Right ventricle myocardium inferior (tissue), 1 donor: ENCODE measurements at places on chromosomes 4 and X. TPM values are rescaled to one million over a fixed set of nuclear protein-coding genes. Genes with fewer than 3 reads are reported as not detected.

DNA sequence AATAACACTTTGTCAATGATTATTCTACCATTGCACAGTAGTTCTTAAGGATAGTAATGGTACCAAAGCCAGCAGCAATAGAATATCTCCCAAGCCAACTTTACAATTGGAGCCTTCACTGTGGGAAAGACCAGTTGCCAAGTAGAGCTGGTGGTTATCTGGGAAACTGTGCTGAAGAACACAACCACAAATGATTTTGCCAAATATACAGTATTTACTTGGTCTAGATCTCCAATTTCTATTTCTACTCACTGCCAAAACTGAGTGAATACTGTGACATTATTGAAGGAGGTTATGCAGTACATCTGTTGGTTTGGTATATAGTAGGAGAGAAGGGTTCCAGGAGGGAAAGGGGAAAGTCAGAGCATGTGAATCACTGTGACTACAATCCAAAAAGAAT, 3.8 kb downstream of the TET2 start:
- no peak for DNase-seq

DNA sequence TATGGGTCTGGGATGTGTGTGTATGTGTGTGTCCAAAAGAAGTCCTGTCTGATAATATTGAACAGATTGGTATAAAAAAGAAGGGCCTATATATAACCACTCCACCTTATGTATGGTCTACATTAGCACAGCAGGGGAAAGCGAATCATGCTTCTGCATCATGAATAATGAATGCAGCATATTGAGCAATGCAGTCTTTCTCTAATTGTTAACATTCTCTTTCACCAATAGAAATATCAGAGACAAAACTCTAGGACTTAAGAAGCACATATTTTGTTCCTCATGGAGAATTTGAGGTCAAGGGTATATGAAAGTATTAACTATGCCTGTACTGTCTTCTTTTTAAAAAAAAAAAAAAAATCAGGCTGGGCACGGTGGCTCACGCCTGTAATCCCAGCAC, 264.3 kb upstream of the NOCT start:
- no peak for DNase-seq

DNA sequence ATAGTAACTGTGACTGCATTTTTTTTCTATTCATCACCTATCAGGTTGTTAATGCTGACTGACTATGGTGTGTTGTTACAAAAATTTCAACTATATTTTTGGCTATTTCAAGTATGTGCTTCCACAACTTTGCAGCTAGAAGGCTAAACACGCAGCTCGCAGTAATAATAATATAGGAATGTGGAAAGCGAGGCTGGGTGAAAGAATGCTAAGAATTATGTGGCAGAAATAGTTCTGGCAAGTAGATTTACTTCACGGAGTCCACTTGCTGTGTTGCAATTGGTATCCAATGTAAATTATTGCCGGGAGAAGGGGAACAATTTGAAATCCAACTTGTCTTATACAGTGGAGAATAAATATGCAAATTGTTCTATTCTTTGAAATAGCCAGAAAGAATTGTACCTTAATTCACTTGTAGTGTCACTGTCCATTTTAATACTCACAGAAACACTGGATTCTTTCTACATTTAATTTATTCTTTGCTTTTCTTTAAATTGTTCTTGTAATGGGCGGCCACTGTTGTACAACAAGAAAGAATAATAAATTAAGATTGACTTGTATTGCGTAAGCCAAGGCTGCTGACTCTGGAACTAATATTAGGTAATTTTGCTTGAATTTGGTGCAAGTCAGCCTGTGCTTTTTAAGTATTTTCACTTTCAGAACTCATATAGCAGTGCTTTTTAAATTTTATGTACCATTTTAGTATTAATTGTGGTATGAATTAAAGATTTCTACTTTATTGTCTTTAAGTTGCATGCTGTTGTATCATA, 154.9 kb downstream of the FRMPD4 start:
- no peak for DNase-seq

DNA sequence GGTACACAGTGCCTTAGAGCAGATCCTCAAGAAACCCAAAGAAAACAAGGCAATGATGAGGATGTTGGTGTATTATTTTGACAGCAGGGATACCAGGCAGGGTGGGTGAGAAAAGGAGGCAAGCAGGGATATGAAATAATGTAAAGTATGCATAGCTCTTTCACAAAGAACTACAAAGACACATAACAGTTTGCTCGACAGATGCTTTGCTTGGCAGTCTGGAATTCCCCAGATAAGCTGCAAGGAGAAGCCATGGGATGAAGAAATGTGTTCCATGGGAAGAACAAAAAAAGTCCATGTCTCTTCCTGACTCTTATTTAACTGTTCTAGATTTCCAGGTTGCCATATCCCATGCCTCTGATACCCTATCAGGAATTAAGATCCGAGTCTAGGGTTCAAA, 75.4 kb downstream of the FAM13A start:
- DNase-seq: no peak

The PCDH11X gene
- 0.05 TPM for total RNA-seq

GRCh38 chr4:8391972-8392371, 48.6 kb downstream of the ACOX3 start:
- no peak for DNase-seq

The OPN1MW3 gene
- total RNA-seq: not detected

GRCh38 chr4:69321153-69321729, 41.0 kb downstream of the UGT2B28 start:
- no peak for DNase-seq

The PRR32 gene
- 0.57 TPM for total RNA-seq

- no peak for DNase-seq
Observed at GRCh38 chr4:4388836-4389575, 2.1 kb downstream of the NSG1 start.

GRCh38 chrX:40964633-40965586, 120.3 kb upstream of the USP9X start:
- DNase-seq: no peak
